ENCODE measurements at places on chromosomes 12 and 14. TPM values are rescaled to one million over a fixed set of nuclear protein-coding genes. Genes with fewer than 3 reads are reported as not detected.

GRCh38 chr14:61051051-61051450 lies 70.0 kb downstream of the SLC38A6 start:
- DNase-seq, result no peak

GRCh38 chr14:59870277-59871165 lies at the start of gene RTN1:
TSS of gene RTN1 (minus strand) at chr14:59870776. CDS start at chr14:59870630, 146 bp downstream.
- DNase-seq, result no peak

DNA sequence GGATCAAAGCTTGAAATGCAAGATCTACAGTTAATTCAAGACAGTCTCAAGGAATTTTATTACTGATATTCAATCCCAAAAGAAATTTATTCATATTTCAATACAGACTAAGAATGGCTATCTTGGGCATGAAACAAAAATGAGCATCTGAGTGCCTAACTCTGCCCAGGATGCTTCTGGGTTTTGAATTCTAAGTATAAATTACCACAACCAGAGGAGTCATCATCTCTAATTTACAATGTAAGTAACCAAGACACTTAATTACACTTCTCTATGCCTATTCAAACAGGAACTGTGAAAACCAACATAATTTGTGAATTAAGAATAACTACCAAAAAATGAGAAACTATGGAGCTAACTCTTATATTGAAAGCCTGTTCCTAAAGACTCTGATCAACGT lies 14.1 kb downstream of the OSBPL8 start:
- DNase-seq, result no peak

DNA sequence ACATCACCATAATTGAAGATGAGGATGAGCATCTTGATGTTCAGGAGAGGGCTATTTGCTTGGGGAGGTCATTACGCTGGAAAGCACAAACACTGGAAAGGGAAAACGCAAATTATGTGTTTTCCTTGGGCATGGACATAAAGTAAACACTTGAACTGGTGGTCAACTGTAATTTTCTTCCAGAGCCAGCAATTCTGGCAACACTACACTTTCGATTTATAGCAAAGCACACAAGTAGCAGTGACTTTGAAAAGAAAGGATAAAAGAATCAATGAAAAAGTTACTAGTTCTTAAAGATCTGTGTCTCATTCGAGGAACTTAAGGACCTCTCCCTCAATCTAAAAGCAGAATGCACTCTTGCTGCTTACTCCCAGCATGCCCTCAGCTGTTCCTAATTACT lies 2.2 kb downstream of the CLEC14A start:
- DNase-seq, result no peak

GRCh38 chr12:7498809-7499208 lies 4.8 kb downstream of the CD163 start:
- DNase-seq, result no peak

- DNase-seq, result no peak
Measured at GRCh38 chr12:2309647-2310046, 256.9 kb downstream of the CACNA1C start.

DNA sequence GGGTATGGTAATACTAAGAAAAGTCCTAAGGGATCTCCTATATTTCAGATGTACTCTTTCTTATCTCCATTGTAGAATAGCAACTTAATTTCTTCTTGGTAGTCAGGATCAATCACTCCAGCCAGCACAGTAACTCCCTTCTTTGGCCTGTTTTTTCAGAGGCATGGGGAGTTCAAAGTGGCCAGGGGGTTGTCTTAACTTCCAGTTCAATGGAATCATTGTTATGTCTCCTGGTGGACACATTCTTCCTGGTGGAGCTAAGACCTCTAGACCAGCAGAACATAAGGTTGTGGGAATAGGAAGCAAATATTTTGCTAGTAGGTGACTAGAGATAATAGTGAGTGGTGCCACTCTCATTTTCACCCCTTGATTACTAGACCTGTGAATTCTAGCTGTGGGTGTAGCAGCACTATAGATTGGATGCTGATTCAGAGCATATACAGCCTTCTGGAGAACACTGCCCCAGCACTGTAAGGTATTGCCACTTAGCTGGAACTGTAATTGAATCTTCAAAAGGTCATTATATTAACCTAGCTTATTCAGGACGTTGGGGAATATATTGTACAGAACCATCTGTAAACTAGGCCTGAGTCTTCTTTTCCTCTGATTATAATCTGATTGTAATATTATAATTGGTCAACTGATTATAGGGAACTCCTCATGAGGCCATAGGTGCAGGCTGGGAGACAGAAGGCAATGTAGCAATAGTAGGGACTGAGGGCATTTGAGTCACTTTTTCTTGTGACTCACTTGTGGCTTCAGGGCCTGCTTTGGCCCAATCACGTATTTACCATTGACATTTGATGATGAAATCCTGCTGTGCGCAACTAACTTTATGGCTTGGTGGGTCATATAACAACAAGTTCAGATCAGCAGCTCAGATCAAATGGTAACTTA lies 60.2 kb upstream of the ATP2B1 start:
- no peak for DNase-seq

DNA sequence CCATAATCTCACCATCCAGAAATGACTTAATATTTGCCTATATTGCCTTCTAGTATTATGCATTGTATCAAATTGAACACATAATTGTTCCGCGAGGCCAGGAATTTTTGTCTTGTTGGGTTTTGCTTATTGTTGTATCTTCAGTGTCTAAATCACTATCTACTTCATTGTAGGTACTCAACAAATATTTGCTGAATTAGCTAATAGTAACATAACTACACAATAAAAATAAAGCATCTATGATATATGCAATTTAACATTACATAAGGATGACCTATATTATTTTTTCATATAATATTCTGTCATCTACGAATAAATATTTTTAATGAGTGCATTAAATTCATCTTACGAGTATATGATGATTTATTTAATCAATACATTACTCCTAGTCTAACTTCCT lies 656.3 kb downstream of the ETNK1 start:
- DNase-seq, result no peak

DNA sequence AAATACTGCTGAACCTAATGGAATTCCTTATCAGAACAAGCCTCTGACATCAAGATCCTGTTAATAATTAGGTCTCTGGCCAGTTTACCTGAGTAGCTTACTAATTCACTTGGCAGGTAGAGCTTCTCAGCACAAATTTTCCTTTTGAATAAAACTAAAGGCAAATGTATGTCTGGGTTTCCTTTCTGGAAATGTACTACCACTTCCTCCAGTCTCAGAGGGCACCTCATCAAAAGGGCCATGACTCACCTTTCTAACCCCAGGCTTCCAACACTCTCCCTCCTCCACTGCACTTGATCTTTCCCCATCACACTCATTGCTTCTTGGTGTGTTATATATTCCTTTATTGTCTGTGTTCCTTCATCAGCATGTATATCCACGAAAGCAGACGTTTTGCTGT lies 90.5 kb downstream of the SLC2A13 start:
- DNase-seq, result no peak

- DNase-seq, result no peak
Measured at GRCh38 chr14:98244162-98244948, 1027.6 kb downstream of the BCL11B start.

The LRRC43 gene
- total RNA-seq, result 0.84 TPM

The CD4 gene
- 26.5 TPM for total RNA-seq

The ZBTB25 gene
- 5.5 TPM for total RNA-seq

The OR4Q2 gene
- total RNA-seq, result not detected

The BBOF1 gene
- total RNA-seq, result 5.8 TPM
